Substantia nigra (tissue), 51 donors: ENCODE measurements at places on chromosomes 7 and 10.
A peak's percentile ranks its signal among the peaks of the same experiment; 100 is the strongest.

- no peak for DNase-seq
These were observed 98.6 kb downstream of the LANCL2 start for GRCh38 chr7:55463686-55464262.

DNA sequence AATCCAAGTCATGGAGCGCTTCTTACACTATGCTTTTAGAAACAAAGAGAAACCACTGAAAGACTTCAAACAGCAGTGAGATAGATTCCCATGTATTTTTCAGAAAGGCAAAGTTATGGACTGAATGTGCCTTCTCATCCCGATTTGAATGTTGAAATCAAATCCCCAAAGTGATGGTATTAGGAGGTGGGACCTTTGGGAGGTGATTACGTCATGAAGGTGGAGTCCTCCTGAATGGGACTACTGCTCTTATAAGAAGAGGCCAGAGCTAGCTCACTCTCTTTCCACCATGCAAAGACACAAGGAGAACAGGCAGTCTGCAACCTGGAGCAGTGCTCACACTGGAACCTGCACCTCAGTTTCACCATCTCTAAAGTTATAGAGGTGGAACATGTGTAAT is 1279.8 kb downstream of the GATA3 start:
- no peak for DNase-seq

DNA sequence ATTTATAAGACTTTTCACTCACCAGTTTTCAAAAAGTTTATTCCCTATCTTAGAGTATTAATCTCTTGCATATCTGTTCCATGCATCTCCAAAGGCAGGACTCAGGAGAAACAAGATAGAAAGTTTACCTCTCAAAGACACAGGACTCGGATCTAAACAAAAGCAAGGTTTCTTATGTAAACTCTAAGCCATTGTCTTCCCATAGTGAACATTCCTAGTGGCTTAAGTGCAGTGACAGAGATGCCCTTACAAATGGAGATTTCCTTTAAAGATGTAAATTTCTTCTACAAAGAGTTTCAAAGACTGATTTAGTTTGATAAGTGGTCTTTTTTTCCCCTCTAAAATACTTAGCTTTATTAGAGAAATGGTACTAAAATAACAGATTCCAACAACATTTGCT is 209.8 kb downstream of the ACTR3B start:
- DNase-seq, result no peak

- DNase-seq, result no peak
These were observed 250.9 kb upstream of the MKLN1 start for GRCh38 chr7:131076711-131077181.

DNA sequence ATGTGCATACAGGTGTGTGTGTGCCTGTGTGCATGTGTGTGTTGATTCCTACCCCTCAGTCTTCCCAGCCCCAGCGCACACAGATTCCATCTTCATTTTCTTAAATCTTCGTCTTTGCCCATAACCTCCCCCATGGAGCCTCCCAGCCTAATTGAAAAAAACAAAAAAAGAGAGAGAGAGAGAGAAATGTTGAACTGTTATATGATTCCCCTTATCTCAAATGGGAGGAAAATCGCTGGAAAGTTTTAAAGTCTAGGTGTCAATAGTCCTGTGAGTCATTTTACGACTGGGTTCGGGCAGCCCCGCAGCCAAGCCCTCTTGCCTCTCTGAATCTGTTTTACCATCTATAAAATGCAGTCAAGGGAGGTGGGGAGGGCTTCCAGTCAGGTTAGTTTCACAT is 60.9 kb downstream of the SPOCK2 start:
- no peak for DNase-seq

GRCh38 chr10:11861341-11861740 is 38.2 kb downstream of the PROSER2 start:
- no peak for DNase-seq

- peak; percentile 54 for DNase-seq
These were observed 57.4 kb downstream of the NEUROG3 start for GRCh38 chr10:69515699-69516259.

GRCh38 chr7:141558544-141559183 is 7.5 kb downstream of the AGK start:
- DNase-seq, result no peak

- no peak for DNase-seq
These were observed 123.9 kb downstream of the CREB5 start for GRCh38 chr7:28536259-28536658.

GRCh38 chr10:3353235-3353634 is 180.7 kb upstream of the PITRM1 start:
- no peak for DNase-seq

DNA sequence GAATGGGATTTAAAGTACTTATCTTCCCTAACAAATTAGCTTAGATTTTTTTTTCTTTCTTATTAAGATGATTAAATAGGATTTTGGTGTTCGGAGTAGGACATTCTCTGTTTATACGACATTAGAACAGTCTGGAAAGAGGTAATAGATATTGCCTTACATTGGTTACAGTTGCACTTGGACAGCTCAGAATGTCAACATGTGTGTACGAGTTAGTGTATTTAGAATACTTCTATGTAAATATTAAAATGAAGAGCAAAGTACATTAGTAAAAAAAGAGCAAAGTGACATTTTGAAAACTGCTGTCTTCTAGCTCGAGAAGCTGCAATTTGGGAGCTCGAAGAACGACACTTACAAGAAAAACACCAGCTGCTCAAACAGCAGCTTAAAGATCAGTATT is 51.5 kb downstream of the SLK start:
- no peak for DNase-seq

DNA sequence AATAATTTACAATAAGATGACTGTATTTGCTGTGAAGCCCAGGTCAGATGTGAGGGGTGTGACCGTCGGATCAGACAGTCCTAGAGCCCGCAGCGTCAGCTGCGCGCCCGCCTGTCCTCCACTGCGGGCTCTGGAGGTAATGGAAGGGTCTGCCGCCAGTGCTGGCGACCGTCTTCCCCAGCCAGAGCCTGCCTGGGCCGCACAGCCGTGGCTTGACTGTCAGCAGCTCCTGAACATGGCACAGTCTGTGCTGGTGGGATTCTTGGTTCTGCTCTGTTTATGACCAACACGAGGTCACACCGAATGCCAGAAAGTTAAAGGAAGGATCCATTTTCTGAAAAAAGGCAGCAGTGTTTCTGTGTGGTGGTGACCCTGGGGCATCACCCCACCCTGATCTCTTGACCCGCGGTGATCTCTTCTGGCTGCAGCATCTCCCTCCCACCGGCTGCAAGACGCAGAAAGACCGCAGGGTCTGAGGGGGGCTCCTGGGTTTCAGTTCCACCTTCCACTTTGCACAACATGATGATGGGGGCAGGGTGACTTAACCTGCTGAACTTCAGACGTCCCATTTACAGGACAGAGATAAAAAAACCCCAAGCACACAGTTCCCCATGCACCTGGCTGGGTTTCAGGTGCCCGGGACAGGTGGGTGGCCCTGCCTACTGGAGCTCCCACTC is 103.7 kb downstream of the DNAJB6 start:
- DNase-seq, result no peak

DNA sequence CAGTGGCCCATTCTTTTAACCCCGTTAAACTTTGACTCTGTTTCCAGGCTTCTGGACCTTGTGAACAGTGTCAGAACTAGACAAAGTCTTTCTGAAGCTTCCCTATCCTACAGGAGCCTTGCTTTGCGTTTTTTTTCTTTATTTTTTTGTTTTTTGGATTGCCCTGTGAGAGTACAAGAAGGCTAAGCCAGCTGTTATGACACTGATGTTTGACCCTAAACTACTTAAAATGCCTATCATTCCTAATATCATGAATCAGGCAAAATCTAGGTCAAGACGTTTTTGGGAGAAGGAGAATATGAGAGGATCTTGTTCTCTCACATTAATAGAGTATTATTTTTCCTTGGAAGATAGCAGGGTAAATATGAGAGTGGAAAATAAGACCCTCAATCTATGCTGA is 79.8 kb downstream of the EPDR1 start:
- no peak for DNase-seq

GRCh38 chr10:117543225-117544003 is 868 bp downstream of the EMX2 start:
- no peak for DNase-seq

DNA sequence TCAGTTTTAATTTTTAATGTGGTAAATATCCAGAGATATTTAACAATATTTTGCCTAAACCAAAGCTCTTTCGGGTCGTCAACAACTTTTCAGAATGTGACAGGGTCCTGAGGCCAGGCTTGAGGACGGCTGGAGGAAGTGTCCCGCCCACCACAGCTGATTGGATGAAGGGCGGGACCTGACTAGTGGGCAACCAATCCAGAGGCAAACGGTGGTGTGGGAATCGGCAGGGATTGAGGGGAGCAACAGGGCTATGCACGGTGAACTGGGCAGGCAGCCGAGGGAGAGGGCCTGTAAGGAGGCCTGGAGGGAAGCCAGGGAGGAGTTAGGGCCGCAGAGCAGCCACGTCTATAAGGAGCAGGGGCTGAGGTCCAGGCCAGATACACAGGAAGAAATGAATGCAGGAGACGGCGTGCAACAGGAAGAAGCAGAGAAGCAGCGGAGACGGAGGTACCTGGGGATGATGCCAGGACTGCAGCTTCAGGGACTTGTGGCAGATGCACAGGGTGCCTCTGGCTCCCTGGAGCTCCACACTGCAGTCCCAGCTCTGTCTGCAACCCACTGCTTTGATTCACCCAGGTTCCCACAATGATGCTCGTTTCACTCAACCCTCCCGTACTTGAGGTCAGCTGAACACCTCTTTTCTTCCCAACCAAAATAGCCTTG is 46.1 kb upstream of the ZMIZ1 start:
- no peak for DNase-seq

- DNase-seq, result no peak
These were observed 167.3 kb downstream of the CCDC3 start for GRCh38 chr10:12834116-12834665.

GRCh38 chr7:113519472-113519871 is 399.3 kb downstream of the PPP1R3A start:
- no peak for DNase-seq

- DNase-seq, result peak; percentile 53
These were observed 50.8 kb downstream of the ZRANB1 start for GRCh38 chr10:124992462-124993344.

DNA sequence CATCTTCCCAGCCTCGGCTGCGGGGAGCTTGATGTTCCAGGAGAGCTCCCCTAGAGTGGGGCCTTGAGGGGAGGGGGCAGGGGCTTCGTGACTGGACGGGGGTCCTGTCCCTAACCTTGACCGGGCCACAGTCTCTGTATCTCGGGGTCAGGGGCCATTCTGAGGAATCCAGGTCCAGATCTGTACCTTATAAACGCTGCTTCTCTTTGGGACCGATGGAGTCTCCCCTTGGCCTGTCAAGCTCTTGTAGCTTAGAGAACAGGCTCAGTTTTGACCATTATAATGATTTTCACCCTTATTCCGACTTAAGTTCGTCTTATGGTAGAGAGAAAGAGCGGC is 831 bp downstream of the ZKSCAN5 start:
- DNase-seq, result no peak

- no peak for DNase-seq
These were observed 22.7 kb downstream of the EXOC4 start for GRCh38 chr7:133275446-133276095.

- no peak for DNase-seq
These were observed 666 bp downstream of the TMEM139 start for GRCh38 chr7:143285470-143285778.

DNA sequence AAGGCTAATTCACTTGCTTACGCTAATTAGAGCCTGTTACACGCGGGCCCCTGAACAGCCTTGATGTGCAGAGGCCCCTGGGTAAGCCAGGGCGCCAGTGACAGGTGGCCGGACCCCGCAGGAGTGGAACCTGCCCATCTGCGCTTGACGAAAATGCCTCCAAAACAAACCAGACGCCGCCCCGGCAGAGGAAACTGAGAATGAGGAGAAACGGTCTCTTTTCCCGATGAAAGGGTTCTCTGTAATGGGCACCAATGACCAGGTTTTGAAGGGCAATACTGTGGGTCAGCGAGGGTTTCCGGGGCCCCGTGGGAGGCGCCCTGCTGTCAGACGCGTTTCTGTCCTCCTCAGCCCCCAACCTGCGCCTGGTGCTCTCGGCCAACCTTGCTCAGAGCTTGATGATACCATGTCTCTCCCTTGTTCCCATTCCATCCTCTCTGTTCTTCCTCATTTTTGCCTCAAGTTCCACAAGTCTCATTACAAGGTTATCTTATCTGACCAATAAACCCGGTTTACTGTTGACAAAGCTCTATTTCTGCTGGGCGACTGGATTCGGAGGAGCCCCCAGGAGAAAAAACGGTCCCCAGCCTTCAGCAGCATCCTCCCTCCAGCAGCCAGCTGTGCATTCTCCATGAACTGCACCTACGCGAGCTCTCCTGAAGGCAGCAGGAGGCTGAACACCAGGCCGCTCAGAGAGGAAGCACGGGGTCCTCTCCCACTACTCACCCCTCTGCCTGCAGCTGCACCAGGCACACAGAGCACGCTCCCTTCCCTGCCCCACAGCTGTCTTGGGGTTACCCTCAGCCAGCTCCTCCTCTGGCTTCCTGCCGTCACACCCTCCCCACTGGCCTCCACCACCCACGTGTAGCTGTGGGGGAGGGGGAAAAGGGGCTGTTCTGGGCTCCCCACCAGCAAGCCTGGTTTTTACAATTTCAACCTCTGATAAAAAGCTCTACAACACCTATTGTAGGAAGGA is 202.0 kb downstream of the MAD1L1 start:
- DNase-seq, result no peak

- DNase-seq, result peak; percentile 7
These were observed 64.5 kb downstream of the PDIA4 start for GRCh38 chr7:148963583-148964482.

DNA sequence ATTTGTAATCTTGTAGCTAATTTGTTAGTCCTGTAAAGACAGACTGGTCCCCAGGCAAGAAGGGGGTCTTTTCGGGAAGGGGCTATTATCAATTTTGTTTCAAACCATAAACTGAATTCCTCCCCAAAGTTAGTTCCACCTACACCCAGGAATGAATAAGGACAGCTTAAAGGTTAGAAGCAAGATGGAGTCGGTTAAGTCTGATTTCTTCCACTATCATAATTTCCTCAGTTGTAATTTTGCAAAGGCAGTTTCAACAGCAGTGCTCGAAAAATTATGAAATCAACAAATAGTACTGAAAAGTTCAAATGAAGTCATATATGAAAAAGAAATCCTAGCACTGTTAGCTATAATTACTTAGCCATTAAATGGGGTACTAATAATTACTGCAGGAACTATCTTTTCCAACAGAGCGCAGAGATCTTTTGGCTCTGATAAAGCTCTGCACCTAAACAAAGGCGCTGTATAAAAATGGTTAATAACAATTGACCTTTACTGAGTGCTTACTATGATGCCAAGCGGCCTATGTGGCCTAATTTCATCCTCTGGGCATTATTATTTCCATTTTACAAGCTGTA is 756 bp upstream of the SEC24C start:
- no peak for DNase-seq

- no peak for DNase-seq
These were observed 4.4 kb upstream of the CLIP2 start for GRCh38 chr7:74284781-74285259.
